Activated CD4-positive, alpha-beta T cell treated with anti-CD3 and anti-CD28 coated beads, Interleukin-2, amount 10 ng/mL, durations not matched to agents 24 days and 14 days (primary cell): ENCODE measurements at places on chromosomes 3 and 15. TPM values are rescaled to one million over a fixed set of nuclear protein-coding genes. Genes with fewer than 3 reads are reported as not detected.

DNA sequence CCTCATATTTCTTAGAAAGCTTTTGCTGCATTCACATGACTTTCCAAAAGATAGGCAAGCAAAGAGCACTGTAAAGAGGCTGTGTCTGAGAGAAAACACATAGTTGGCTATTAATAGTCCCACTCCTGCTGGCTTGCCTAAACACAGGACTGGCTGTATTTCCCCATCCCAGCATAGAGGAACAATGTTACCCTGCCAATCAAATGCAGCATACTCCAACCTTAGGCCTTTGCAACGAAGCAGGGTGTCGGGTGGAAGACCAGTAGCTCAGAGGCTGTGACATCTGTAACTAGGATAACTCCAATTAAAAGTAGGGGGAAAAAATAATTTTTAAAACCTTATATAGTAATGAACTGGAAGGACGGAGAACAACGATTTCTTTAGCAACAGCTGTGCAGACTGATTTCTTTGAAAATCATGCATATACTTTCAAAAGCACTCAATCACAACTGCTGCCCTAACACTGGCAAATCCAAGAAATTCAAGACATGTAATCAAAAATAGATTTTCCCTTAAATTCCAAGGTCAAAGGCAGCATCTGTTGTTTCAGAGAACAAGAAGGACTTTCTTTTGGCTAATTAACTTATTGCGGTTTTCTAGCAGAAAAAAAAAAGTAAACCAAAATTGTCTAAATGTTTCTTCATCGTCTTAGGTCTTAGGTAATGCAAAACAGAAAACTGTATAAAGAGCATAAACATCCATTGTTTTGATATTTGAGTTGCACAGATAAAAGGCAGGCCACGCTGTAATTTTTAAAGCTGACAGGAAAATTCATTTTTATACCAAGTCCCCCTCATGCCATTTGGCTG lies 139.3 kb downstream of the TNIK start:
- peaks cover 5% of the 10 kb centered on the region for H3K4me1 ChIP-seq
- DNase-seq = no peak
- no peaks in the 10 kb centered on the region for H3K27me3 ChIP-seq
- H3K4me3 ChIP-seq = no peak overlapping the region

DNA sequence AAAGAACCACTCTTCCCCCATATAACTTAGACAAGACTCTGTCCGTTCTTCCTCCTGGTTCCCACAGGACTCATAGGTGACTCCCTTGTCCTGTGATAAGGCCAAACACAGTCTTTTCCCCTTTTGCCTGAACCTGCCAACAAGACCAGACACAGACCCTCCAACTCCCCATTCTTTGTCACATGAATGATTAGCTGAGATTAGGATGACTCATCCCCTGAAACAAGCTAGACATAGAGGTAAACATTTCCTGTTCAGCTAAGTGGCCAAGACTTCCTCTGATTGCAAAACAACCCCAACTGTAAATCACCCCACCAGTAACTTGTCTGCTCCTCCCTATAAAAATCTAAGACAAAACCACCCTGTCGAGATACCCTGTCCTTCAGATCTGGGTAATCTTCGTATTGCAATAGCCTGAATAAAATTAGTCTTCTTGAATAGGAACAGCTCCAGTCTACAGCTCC lies 11.4 kb upstream of the HTR3E start:
- H3K4me3 ChIP-seq = no peak overlapping the region
- peak overlapping the region; percentile 25 for H3K27ac ChIP-seq
- no peaks in the 10 kb centered on the region for H3K27me3 ChIP-seq
- H3K36me3 ChIP-seq = peaks cover 2% of the 10 kb centered on the region

- H3K27ac ChIP-seq = no peak overlapping the region
- no peak for DNase-seq
- no peaks in the 10 kb centered on the region for H3K4me1 ChIP-seq
- peaks cover 2% of the 10 kb centered on the region for H3K36me3 ChIP-seq
These were observed 86.0 kb downstream of the DTWD1 start for GRCh38 chr15:49706805-49707204.

NR1D2 gene
- 3.0 and 3.1 TPM in 2 replicates for total RNA-seq

GPR149 gene
- total RNA-seq = not detected in 2 replicates

FBXW12 gene
- total RNA-seq = 0.14 and 0.28 TPM in 2 replicates

GRCh38 chr15:75861750-75862402 lies 18.6 kb downstream of the UBE2Q2 start:
- no peaks in the 10 kb centered on the region for H3K27me3 ChIP-seq
- H3K4me1 ChIP-seq = peaks cover 22% of the 10 kb centered on the region
- peaks cover 35% of the 10 kb centered on the region for H3K36me3 ChIP-seq
- H3K27ac ChIP-seq = no peak overlapping the region

GRCh38 chr3:168271932-168272331 lies 176.2 kb upstream of the GOLIM4 start:
- H3K4me1 ChIP-seq = no peaks in the 10 kb centered on the region
- no peak overlapping the region for H3K27ac ChIP-seq
- DNase-seq = no peak
- H3K4me3 ChIP-seq = no peak overlapping the region
- H3K36me3 ChIP-seq = no peaks in the 10 kb centered on the region

DNA sequence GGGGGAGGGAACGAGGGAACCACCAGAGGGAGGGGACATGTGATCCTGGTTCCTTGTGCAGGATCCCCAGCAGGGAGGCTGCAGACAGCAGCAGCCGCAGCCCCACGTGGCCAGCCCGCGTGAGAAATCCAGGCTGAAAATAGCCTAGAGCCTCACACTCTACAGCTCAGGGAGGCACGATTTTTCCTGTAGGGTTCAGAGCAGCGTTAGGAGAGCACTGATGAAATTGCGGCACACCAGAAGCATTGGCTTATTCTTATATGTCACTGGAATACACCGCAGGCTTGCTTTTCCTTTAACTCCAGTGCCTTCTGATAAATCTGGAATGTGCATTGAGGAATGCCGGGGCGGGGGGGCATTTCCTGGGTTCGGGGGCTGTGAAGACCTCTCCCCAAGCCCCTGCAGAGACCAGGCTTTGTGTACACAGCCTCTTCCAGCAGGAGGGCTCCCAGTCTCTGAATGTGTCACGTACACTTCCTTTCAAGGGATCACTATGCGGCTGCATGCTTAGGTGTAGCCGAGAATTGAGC lies 193.0 kb downstream of the ATP10A start:
- DNase-seq = no peak
- H3K4me1 ChIP-seq = peaks cover 6% of the 10 kb centered on the region
- H3K36me3 ChIP-seq = no peaks in the 10 kb centered on the region
- H3K27me3 ChIP-seq = peaks cover 29% of the 10 kb centered on the region

DNA sequence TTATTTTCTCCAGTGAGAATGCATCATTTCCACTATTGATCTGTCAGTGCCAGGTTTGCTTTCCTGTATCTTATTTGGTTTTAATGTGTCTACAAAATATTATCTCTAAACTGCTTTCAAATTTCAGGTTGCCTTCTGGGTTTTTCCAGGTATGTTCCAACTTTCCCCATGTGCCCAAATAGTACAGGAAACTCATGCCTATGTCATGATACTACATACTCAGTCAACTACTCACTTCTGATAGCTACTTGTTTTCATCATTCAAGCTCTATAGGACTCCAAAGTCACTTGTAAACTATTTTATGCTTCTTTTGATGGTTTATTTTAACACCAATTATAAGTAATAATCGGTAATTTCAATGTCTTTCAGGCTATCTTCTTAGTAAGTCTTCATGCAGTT lies 134.8 kb upstream of the TTC14 start:
- no peaks in the 10 kb centered on the region for H3K4me1 ChIP-seq
- no peak overlapping the region for H3K27ac ChIP-seq
- no peak for DNase-seq
- H3K4me3 ChIP-seq = no peak overlapping the region
- H3K27me3 ChIP-seq = no peaks in the 10 kb centered on the region
- no peaks in the 10 kb centered on the region for H3K36me3 ChIP-seq

RASGRP1 gene
- 94.4 and 94.7 TPM in 2 replicates for total RNA-seq

- H3K27ac ChIP-seq = no peak overlapping the region
- H3K4me3 ChIP-seq = no peak overlapping the region
- DNase-seq = no peak
- peaks cover 73% of the 10 kb centered on the region for H3K36me3 ChIP-seq
These were observed 25.7 kb upstream of the APH1B start for GRCh38 chr15:63251701-63252100.

- H3K27me3 ChIP-seq = no peaks in the 10 kb centered on the region
- H3K36me3 ChIP-seq = no peaks in the 10 kb centered on the region
- no peaks in the 10 kb centered on the region for H3K4me1 ChIP-seq
- no peak overlapping the region for H3K27ac ChIP-seq
These were observed 189.1 kb upstream of the KBTBD8 start for GRCh38 chr3:66808891-66809594.

DNA sequence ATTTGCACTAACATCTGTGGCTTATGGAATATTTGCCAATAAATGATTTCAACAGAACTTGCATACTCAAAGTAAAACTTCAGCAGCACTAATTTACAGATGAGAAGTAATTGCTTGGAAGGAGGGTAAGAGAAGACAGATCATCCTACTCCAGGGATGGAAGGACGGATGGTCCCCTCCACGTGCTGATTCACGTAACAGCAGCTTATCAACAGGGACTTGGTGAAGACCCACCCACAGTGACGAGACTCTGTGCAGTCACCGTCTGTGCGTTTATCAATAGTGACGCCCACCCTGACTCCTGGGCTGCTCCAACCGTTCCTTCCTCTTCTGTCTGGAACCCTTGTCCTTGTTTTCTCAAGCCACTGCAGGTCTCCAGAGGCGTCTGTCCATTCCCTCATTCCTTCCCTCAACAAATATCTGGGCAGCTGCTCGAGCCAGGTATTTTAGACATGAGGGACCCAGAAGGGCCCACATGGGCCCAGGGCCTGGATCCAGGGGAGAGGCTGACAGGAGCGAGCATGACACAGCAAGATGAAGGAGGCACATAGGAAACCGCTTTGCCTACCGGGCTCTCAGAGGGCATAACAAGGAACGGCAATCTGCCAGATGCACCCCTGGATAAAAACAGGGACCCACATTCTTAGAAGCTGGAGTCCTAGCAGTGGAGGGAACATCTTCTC lies 33.3 kb downstream of the PCSK6 start:
- H3K27me3 ChIP-seq = no peaks in the 10 kb centered on the region
- no peak for DNase-seq
- H3K4me3 ChIP-seq = no peak overlapping the region
- peaks cover 23% of the 10 kb centered on the region for H3K4me1 ChIP-seq

- H3K4me3 ChIP-seq = peak overlapping the region; percentile 74
- no peaks in the 10 kb centered on the region for H3K27me3 ChIP-seq
- peaks cover 71% of the 10 kb centered on the region for H3K36me3 ChIP-seq
- peak overlapping the region; percentile 96 for H3K27ac ChIP-seq
- H3K4me1 ChIP-seq = peaks cover 91% of the 10 kb centered on the region
These were observed 17.8 kb downstream of the SMAD3 start for GRCh38 chr15:67083135-67083762.

- no peak for DNase-seq
- peaks cover 19% of the 10 kb centered on the region for H3K4me1 ChIP-seq
- no peak overlapping the region for H3K4me3 ChIP-seq
- peaks cover 81% of the 10 kb centered on the region for H3K36me3 ChIP-seq
- no peak overlapping the region for H3K27ac ChIP-seq
These were observed 68.2 kb downstream of the IQGAP1 start for GRCh38 chr15:90456236-90456635.

DNA sequence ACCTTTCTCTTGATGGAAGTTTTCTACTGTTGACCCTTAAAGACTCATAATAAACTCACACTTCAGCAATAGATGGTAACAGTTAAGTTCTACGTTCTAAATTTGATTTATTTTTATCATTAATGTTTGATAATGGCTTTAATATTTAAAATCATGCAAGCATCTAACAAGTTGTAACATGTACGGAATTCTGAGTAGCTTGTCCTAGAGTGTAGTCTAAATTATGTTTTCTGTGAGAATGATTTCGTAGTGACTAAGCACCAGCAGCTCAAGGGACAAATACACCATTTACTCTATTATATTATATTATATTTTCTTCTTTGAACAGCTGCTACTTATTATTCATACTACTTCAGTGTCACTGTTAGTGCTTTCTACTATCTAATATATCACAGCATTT lies 345.6 kb downstream of the NLGN1 start:
- no peaks in the 10 kb centered on the region for H3K4me1 ChIP-seq
- no peaks in the 10 kb centered on the region for H3K36me3 ChIP-seq
- no peaks in the 10 kb centered on the region for H3K27me3 ChIP-seq
- no peak overlapping the region for H3K4me3 ChIP-seq
- no peak overlapping the region for H3K27ac ChIP-seq

FGF7 gene
- total RNA-seq = not detected in 2 replicates

DNA sequence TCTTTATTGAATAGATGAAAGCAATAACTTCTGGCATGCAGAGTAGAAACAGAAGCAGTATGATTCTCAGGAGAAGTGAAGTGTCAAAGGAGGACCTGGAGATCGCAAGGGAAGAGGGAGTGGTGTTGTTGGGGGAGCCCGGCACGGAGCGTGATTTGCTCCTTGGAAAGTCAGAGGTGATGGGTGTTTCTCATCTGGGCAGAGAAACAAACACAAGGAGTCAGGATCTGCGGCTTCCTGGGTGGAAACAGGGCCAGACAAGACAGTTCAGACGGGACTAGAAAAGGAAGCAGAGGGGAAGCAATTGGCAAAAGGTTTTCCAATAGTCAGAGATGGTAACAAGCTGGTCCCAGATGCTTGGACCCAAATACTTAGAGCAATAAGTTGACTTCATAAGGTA lies 34.4 kb upstream of the CCDC80 start:
- no peaks in the 10 kb centered on the region for H3K36me3 ChIP-seq
- H3K4me1 ChIP-seq = peaks cover 73% of the 10 kb centered on the region
- H3K27ac ChIP-seq = peak overlapping the region; percentile 39

DNA sequence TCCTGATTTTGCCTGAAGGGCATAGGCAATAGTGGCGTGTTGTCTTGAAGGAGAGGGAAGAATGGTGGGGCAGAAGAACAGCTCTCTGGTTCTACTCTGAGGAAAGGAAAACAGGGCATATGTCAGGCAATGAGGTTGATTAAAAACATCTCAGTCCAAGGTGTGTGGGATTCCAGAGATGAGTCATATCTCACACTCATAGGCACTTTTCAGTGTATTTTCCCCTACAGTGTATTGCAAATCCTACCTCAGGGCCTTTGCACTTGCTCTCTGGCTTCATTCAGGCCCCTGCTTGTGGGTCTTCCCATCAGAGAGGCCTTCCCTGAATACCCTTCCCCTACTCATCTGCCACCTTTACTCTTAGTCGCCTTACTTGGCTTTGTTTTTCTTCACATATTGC lies 107.8 kb downstream of the SLCO3A1 start:
- H3K4me1 ChIP-seq = peaks cover 13% of the 10 kb centered on the region
- no peaks in the 10 kb centered on the region for H3K36me3 ChIP-seq
- H3K27ac ChIP-seq = no peak overlapping the region

- no peaks in the 10 kb centered on the region for H3K27me3 ChIP-seq
- no peak overlapping the region for H3K4me3 ChIP-seq
- peaks cover 11% of the 10 kb centered on the region for H3K36me3 ChIP-seq
- H3K4me1 ChIP-seq = peaks cover 14% of the 10 kb centered on the region
These were observed 53.9 kb downstream of the MEF2A start for GRCh38 chr15:99619712-99620111.

- H3K27me3 ChIP-seq = peaks cover 3% of the 10 kb centered on the region
- no peaks in the 10 kb centered on the region for H3K4me1 ChIP-seq
- H3K36me3 ChIP-seq = no peaks in the 10 kb centered on the region
- no peak overlapping the region for H3K27ac ChIP-seq
- no peak overlapping the region for H3K4me3 ChIP-seq
These were observed 23.6 kb upstream of the FMN1 start for GRCh38 chr15:33218071-33218491.

GRCh38 chr15:75669191-75669878 lies 21.6 kb downstream of the SNX33 start:
- no peaks in the 10 kb centered on the region for H3K4me1 ChIP-seq
- H3K27me3 ChIP-seq = no peaks in the 10 kb centered on the region
- H3K27ac ChIP-seq = no peak overlapping the region
- no peak overlapping the region for H3K4me3 ChIP-seq
- H3K36me3 ChIP-seq = no peaks in the 10 kb centered on the region

TLNRD1 gene
- 25.6 and 25.8 TPM in 2 replicates for total RNA-seq
